Fibroblast of mammary gland (primary cell): ENCODE measurements at places on chromosomes 16 and 17.

DNA sequence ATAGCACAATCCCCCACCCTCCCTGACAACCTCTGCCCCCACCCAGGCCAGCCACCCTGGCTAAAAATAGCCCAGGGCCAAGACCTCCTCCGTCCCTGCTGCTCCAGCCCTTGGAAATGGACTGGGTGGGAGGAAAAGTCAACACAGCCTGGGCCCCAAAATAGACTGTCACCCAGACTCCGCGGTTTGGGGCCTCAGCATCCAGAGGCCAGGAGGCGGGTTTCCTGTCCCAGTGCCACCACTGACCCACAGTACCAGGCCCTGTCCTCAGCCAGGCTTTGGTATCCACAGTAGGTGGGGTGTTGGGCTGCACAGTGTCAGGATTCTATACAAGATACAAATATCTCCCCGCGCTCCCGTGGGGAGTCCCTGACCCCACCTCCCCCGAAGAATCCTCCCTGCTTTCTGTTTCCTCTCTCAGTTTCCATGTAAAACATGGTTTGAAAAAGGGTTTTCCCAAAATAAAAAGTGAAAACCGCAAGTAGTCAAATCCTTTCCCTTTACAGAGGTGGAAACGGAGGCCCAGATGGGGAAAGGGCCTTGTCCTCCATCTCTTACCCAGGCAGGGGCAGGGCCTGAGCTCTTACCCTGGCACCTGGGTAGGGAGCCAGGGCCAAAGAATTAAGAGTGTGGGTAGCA, 20.1 kb downstream of the CPNE2 start:
- DNase-seq, result no peak

GRCh38 chr16:81371106-81371505, 56.3 kb downstream of the GAN start:
- peak; percentile 63 for DNase-seq

DNA sequence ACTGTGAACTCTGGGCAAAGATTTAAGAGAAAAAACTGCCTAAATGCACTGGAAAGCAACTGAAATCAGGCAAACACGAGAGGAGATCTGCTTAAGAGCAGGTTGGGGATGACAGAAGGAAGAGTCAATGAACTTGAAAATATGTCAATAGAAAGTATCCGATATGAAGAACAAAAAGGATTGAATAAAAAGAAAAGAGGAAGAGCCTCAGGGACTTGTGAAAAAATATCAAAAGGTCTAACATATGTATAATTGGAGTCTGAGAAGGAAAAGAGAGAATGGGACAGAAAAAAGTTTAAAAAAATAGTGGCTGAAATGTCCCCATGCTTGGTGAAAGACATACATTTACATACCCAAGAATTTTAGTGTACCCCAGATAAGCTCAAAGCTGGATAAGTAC, 195.5 kb downstream of the COPRS start:
- peak; percentile 39 for DNase-seq

- peak; percentile 88 for DNase-seq
Measured at GRCh38 chr17:31738996-31739699, 119.9 kb downstream of the COPRS start.

GRCh38 chr16:53933407-53933806, 229.5 kb downstream of the FTO start:
- DNase-seq, result no peak
